CD4-positive, alpha-beta memory T cell (primary cell): ENCODE measurements at places on chromosomes 7 and 10. TPM values are rescaled to one million over a fixed set of nuclear protein-coding genes. Genes with fewer than 3 reads are reported as not detected.

GRCh38 chr10:111522141-111522540 lies 445.3 kb downstream of the ADRA2A start:
- no peaks in the 10 kb centered on the region for H3K4me1 ChIP-seq
- H3K27ac ChIP-seq, result no peak overlapping the region
- no peaks in the 10 kb centered on the region for H3K36me3 ChIP-seq
- H3K4me3 ChIP-seq, result no peak overlapping the region

DNA sequence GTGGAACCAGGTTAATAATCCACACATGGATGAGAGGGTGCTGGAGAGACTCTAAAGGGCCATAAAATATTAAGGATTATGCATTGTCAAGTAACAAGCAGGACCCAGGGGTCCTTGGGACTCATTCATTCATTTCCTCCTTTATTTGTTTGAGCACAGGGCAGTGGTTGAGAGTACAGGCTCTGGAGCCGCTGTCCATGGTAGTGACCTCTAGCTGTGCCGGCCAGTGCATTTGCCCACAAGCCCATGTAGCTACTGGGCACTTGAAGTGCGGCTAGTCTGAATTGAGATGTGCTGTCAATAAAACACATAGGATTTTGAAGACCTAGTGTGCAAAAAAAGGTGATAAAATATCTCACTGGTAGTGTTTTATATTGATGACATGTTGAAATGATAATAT lies 137.6 kb downstream of the C10orf105 start:
- DNase-seq, result no peak
- H3K27me3 ChIP-seq, result no peaks in the 10 kb centered on the region
- no peak overlapping the region for H3K4me3 ChIP-seq
- H3K4me1 ChIP-seq, result no peaks in the 10 kb centered on the region
- H3K27ac ChIP-seq, result no peak overlapping the region

GRCh38 chr10:95516774-95517373 lies 44.3 kb downstream of the SORBS1 start:
- no peak for DNase-seq
- H3K36me3 ChIP-seq, result no peaks in the 10 kb centered on the region
- no peak overlapping the region for H3K4me3 ChIP-seq
- no peak overlapping the region for H3K27ac ChIP-seq
- H3K27me3 ChIP-seq, result no peaks in the 10 kb centered on the region

DNA sequence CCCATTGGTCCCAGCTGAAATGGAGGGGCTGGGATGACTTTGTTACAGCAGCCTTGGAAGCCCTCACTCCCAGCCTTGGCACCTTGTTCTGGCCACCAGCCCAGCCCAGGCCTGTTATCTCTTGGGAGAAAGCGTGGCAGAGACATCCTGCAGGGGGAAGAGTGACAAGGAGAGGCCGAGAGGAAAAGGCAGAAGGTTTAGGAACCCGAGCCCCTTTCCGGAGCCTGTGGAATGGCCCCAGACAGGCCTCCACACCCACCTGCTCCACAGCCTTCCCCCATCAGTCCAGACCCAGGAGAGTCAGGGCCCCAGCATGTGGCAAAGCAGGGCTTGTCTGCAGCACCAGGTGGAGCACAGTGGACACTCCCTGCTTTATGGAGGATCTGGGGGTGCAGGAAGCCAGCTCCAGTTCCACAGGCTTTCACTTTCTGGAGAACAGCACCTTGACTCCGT lies 24.1 kb upstream of the TRIM8 start:
- no peaks in the 10 kb centered on the region for H3K27me3 ChIP-seq
- no peak overlapping the region for H3K4me3 ChIP-seq

GRCh38 chr10:119535837-119536507 lies 6.5 kb downstream of the RGS10 start:
- no peaks in the 10 kb centered on the region for H3K36me3 ChIP-seq
- no peak for DNase-seq
- H3K4me1 ChIP-seq, result peaks cover 79% of the 10 kb centered on the region
- H3K27ac ChIP-seq, result peak overlapping the region; percentile 13

- peak overlapping the region; percentile 85 for H3K27ac ChIP-seq
- no peak for DNase-seq
- peaks cover 78% of the 10 kb centered on the region for H3K4me1 ChIP-seq
- no peaks in the 10 kb centered on the region for H3K27me3 ChIP-seq
- H3K36me3 ChIP-seq, result peaks cover 47% of the 10 kb centered on the region
These were observed 922 bp upstream of the MYO1G start for GRCh38 chr7:44979481-44980392.

DNA sequence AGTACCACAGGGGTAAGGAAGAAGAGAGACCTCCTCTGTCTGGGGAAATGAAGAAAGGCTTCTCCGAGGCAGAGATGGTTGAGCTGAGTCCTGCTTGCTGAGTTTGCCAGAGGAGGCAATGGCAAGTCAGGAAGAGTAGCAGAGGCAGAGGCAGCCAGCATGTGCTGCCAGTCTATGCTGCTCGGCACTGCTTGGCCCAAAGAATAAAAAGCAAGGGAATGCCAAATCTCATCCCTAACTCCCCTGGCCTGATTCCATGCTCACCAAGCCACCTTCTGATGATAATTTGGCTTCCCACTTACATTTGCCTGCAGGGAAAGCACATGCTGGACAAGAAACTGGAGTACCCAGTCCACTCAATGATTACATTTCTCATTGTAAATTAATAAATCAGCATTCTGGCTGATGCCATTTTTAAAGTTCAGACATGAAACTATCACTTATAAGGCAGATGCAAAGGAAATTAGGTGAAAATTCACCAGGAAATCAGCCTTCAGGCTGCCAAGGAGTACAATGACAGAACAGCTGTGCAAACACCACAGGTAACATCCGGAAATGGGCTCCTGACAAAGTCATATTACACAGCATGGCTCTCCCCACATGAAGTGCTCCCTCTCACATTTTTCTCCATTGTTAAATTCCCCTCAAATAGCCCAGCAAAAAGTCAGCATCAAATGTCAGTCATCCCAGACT lies 245.9 kb downstream of the MTERF1 start:
- no peaks in the 10 kb centered on the region for H3K36me3 ChIP-seq
- no peak overlapping the region for H3K27ac ChIP-seq
- no peaks in the 10 kb centered on the region for H3K27me3 ChIP-seq
- no peaks in the 10 kb centered on the region for H3K4me1 ChIP-seq

DNA sequence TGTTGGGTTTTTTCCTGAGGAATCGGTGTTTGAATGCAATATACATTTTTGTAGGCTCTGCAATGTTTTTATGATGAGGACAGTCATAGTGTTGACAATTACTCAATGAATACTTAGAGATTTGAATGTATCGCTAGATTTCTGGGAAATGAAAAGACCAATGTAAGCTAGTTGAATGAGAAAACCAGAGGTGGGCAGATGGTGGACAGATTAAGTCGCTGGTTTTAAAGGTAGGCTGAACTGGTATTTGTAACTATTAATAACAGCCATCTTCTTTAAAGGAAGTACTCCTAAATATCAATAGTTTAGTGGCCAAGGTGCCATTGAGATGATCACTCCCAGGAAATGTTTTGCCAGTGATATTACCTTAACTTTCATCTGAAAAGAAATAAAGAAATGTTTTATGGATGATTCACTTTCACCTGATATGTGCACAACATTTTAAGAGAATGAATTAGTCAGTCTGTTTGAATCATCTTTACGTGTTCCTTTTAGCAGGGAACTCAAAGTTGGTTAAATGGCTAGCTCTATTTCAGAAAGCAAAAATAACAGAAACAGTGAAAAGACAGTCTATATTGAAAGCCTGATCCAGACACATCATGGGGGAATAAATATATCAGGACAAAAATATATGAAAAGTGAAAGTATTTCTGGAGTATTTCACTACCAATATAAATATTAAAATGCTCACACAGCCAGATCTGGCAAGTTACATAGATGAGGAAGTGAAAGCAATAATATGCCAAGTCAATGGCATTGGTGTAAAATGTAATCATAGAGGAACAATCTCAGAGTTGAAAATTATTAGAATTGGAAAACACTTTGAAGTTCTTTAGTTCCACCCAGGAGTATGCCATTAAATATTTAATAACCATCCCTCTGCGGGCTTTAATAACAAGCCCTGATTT lies 20.7 kb downstream of the MET start:
- no peaks in the 10 kb centered on the region for H3K36me3 ChIP-seq
- H3K27me3 ChIP-seq, result no peaks in the 10 kb centered on the region
- no peak overlapping the region for H3K27ac ChIP-seq
- no peak for DNase-seq

DNA sequence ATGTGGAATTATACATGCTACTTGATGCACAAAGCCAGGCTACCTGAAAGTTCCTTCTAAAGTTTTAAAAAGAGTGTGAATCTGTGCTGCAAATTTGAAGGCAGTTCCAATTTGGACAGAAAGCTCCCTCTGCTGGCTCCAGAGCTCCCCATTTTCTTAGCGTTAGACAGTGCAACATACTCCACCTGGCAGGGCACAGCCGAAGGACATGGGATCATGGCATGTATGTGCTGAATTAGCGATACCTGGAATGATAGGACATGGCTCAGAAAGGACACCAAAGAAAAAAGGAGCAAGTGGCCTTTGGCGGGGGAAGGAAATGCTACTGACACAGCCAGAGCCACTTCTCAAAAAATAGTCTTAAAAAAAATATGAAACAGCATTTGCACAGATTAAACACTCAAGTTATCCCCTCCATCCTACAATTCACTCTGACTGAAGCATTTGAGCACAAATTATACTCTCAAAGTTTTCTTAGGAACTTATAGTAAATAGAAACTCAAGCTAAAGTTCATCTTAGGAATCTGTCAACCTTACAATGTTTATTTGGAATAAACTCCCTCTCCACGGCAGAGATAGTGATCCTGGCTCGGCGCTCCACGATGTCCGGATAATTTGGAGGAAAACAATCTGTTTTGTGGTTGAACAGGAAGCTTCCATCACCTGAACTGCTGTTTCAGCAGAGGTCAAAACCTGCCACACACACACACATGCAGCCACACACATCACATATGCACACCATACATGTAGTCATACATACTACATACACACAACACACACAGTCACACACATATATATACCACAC lies 80.0 kb downstream of the C7orf25 start:
- DNase-seq, result no peak
- H3K36me3 ChIP-seq, result no peaks in the 10 kb centered on the region
- no peak overlapping the region for H3K4me3 ChIP-seq

DNA sequence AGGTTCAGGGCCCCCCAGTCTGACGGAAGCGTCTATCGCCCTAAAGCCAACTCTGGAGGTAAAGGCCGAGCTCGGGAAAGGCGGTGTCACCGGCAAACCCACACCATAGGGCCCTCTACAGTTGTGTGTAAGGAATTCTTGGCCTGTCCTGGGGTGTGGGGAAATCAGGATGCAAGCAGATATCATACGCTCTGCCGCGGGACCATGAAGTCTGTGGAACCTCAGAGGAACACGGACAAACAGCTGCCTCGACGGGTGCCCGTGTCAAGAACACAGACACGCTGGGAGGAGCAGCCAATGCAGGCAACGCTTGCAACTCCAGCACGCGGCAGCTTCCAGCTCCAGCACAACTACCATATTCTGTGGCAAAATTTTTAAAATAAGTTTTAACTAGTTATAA lies 157.9 kb downstream of the DIP2C start:
- no peaks in the 10 kb centered on the region for H3K36me3 ChIP-seq
- H3K27ac ChIP-seq, result no peak overlapping the region
- no peak for DNase-seq
- no peaks in the 10 kb centered on the region for H3K27me3 ChIP-seq

DNA sequence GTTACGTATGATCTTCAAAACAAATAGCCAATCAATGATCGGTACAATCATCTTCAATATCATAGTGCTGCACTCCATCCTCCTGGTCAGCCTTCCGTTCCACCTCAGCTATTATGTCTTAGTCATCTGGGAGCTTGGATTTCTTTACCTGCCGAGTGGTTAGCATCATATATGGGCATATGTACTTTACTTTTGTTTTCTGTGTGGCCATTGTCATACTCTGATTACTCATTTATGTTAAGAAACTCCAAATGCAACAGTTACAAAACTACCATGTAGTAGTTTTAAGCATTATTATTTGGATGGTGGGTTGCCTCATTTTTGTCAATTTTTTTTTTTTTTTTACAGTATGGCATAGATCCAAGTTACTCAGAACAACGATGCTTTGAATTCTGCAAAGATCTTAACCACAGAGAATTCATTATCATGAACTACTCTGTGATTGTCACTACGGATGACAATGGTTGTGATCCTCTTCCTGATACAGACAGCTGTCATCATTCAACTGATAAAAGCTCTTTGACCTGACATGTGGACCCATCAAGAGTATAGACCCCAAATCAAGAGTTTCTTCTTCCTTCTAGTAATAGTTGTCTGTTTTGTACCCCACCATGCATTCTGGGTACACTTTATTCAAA lies 52.1 kb upstream of the NME8 start:
- H3K4me3 ChIP-seq, result no peak overlapping the region
- H3K4me1 ChIP-seq, result no peaks in the 10 kb centered on the region
- no peaks in the 10 kb centered on the region for H3K27me3 ChIP-seq

GRCh38 chr7:54813398-54813797 lies 54.4 kb upstream of the SEC61G start:
- no peaks in the 10 kb centered on the region for H3K36me3 ChIP-seq
- no peaks in the 10 kb centered on the region for H3K27me3 ChIP-seq
- no peak for DNase-seq
- H3K4me3 ChIP-seq, result no peak overlapping the region

GRCh38 chr10:18136073-18136791 lies 4.0 kb upstream of the CACNB2 start:
- no peaks in the 10 kb centered on the region for H3K36me3 ChIP-seq
- no peaks in the 10 kb centered on the region for H3K4me1 ChIP-seq
- no peaks in the 10 kb centered on the region for H3K27me3 ChIP-seq

DNA sequence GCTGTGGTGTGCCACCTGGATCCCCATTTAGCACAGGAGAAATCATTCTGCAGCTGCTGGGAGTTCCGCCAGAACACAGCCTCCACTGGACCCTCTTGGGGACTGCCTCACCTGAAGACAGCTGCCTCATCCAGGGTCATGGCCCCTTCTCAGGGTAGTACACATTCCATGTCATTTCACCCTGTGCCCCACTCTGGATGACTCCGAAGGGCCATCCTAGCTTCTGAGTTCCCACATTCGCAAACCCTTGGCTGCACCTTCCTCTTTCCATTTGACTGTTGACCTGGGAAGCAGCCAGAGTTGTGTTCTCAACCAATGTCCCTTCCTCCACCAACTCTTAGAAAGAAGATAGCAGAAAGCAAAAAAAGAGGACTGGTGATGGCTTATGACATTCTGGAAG lies 125.6 kb upstream of the TBX20 start:
- no peak overlapping the region for H3K27ac ChIP-seq
- no peaks in the 10 kb centered on the region for H3K27me3 ChIP-seq
- no peaks in the 10 kb centered on the region for H3K36me3 ChIP-seq
- no peaks in the 10 kb centered on the region for H3K4me1 ChIP-seq

Gene CPEB3
- 3.8 TPM for total RNA-seq

Gene GPR85
- not detected for total RNA-seq

Gene CDH23
- total RNA-seq, result 5.4 TPM

Gene ASIC3
- total RNA-seq, result 11.6 TPM

Gene ZNF716
- not detected for total RNA-seq

Gene SKIDA1
- 0.39 TPM for total RNA-seq

Gene ATRNL1
- total RNA-seq, result not detected

Gene BICC1
- not detected for total RNA-seq

Gene DOCK4
- total RNA-seq, result 1.2 TPM

Gene RBM20
- not detected for total RNA-seq
